Right atrium auricular region (tissue), 2 donors: ENCODE measurements at places on chromosomes 7 and 10. TPM values are rescaled to one million over a fixed set of nuclear protein-coding genes. Genes with fewer than 3 reads are reported as not detected.

DNA sequence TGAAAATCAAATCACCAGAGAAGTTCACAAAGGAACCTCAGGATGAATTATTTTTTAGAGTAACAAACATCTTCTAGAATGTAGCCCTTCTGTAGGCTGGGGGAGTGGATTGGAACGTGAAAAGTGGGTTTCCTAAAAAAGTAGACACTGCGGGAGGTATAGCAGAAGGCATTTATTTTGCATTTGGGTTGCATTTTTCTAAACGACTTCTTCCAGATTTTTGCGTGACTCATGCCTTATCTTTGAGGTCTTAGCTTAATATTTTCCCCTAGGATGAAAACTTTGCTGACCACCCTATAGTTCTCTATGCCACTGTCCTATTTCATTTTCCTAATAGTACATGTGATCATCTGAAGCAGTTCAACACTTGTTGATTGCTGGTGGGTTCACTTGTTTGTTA lies 112.7 kb upstream of the JCAD start:
- DNase-seq, result no peak

GRCh38 chr7:1127001-1127400 lies 33.0 kb downstream of the ZFAND2A start:
- no peak for DNase-seq

GRCh38 chr10:124040451-124041188 lies 52.8 kb downstream of the CHST15 start:
- DNase-seq, result no peak

DNA sequence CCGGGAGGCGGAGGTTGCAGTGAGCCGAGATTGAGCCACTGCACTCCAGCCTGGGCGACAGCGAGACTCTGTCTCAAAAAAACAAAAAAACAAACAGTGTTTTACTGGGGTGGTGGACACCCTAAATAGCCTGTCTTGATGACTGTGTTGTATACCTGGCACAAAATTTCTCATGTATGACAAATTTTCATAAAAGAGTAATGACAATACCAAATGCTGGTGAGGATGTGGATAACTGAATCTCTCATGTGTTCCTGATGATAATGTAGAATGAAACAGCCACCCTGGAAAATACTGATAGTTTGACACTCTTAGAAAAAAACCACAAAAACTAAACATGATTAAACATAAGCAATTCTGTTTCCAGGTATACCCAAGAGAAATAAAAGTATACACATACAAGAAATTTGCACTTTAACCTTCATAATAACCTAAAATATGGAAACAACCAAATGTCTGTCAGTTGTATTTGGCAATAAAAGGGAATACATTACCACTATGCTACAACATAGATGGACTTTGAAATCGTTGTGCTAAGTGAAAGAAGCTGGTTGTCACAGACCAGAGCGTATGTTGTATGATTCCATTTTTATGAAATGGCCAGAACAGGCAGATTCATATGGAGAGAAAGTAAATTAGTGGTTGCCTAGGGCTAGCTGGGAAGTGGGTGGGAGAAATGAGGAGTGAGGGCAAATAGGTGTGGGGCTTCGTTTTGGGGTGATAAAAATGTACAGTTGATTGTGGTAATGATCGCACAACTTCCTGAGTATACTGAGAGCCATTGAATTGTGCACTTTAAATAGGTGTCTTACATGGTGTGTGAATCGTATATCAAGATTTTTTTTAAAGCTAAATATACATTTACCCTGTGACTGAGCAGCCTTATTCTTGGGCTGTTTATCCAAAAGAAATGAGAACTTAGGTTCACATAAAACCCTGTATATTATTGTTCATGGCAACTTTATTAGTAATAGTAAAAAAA lies 12.5 kb downstream of the WDR37 start:
- DNase-seq, result no peak

GRCh38 chr7:135098391-135098790 lies 49.5 kb upstream of the TMEM140 start:
- DNase-seq, result no peak

ETV1 gene
- 58.4 TPM for total RNA-seq

NODAL gene
- total RNA-seq, result not detected

TACC2 gene
- 286 TPM for total RNA-seq

SOSTDC1 gene
- total RNA-seq, result 5.9 TPM

CDHR3 gene
- total RNA-seq, result 0.79 TPM

SPAM1 gene
- total RNA-seq, result not detected

PLA2G12B gene
- total RNA-seq, result 4.2 TPM
